ENCODE measurements at places on chromosomes 16 and 17.
A peak's percentile ranks its signal among the peaks of the same experiment; 100 is the strongest.

GRCh38 chr16:25692742-25693508 lies 1.2 kb downstream of the HS3ST4 start:
- no peak for DNase-seq

GRCh38 chr17:16294560-16294959 lies 58.7 kb downstream of the CENPV start:
- DNase-seq, result no peak

DNA sequence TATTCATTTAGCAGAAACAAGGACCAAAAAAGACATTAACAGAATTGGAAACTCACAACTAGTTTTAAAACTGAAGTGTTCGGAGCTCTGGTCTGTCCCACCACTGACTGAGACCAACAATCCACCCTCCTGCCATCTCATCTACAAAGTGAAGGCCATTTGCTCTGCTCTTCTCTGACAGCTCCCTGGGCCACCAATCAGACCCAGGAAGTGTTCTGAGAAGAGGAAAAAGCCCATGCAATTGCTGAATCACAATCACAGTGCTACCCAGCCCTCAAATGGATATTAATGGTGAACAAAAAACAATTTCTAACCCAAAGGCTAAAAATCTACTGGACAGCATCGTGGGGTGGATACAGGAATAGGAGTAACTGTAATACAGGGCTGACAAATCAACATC lies 2.1 kb downstream of the RPL23 start:
- DNase-seq, result no peak

GRCh38 chr17:13734880-13735279 lies 133.2 kb upstream of the HS3ST3A1 start:
- DNase-seq, result no peak

DNA sequence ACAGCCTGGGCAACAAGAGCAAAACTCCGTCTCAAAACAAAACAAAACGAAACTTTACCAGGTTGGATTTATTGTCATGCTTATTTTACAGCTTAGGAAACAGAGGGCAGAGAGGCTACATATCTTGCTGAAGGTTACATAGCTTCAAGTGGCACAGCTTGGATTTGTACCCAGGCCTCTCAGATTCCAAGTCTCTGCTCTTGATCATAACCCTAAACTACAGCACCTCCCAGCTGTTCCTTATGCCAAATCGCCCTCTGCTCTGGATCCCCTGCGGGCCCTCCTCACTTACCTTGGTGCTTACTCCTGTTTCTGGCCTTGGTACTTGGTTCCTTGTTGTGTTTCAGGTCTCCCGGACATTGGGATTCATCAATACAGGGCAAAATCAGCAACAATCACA lies 11.7 kb upstream of the CUEDC1 start:
- no peak for DNase-seq

DNA sequence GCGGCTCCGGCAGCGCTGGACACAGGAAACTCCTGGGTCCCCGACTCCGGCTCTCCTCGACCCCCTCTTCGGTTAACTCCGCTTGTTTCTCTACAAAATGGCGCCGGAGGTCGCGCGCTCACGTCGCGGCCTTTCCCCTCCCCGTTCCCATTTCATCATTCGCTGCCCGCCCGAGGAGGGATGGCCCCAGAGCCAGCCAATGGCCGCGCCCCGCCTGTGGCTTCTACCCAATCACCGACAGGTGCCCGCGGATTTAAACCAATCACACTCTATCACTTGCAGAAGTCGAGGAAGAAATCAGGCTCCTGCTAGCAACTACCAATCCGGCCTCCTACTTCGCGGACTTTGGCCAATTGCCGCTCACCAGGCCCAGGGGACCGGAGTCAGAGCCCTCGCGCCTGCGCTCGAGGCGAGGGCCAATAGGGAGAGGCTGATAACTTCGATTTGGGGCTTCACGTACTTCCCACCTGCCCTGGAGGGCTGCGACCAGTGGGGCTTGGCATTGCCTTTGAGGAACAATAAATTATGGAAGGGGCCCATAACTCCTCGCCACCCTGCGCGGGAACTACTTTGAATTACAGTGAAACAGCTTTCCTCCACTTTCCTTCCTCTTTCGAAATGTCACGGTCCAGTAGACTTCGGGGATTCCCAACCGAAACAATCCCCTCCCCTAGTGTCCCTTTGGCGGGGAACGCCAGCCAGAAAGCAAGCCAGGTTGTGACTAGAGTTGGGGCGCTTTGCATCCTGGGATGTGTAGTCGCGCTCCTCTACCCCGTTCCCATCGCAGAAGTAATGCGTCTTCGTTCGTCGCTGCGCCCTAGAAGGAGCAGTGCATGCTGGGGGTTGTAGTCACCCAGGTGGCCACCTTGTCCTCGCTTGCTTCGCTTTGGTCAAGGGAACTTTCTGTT lies at the start of gene CNOT1:
Gene CNOT1 (minus strand): TSS at position 94 of the 908 bp plus-strand sequence. CDS start 30,489 bp downstream, outside the sequence.
- DNase-seq, result peak; percentile 100

GRCh38 chr16:48617711-48618148 lies 7.8 kb upstream of the N4BP1 start:
- DNase-seq, result no peak

All from NB4 (cell line).